Stimulated activated CD4-positive, alpha-beta T cell treated with anti-CD3 and anti-CD28 coated beads, Interleukin-12 subunit alpha, Interleukin-12 subunit beta, amount 100 ng/mL, for 4 hours (primary cell): ENCODE measurements at places on chromosomes 16 and 17.
A peak's percentile ranks its signal among the peaks of the same experiment; 100 is the strongest.

DNA sequence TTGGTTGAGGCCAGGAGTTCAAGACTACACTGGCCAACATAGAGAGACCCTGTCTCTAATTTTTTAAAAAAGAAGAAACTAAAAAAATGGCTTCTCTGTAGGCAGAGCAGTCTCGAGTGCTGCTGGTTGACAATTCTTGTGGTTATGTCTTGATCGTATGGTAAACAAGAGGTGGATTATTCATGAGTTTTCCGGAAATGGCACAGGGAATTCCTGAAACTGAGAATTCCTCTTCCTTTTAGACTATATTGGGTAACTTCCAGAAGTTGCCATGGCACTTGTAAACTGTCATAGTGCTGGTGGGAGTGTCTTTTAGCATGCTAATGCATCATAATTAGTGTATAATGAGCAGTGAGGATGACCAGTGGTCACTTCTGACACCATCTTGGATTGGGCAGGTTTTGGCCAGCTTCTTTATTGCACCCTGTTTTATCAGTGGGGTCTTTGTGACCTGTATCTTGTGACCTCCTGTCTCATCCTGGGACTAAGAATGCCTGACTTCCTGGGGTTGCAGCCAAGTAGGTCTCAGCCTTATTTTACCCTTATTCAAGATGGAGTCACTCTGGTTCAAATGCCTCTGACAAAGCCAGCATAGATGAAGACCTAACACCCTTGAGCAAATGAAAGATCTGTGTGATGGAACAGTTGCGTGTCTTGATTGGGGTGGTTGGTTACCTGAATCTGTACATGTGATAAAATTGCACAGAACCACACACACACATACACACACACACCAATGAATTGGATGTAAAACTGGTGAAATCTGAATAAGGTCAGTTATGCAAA lies 30.2 kb downstream of the BMERB1 start:
- no peak for DNase-seq

GRCh38 chr16:6252541-6252940 lies 1080.1 kb upstream of the RBFOX1 start:
- no peak for DNase-seq

DNA sequence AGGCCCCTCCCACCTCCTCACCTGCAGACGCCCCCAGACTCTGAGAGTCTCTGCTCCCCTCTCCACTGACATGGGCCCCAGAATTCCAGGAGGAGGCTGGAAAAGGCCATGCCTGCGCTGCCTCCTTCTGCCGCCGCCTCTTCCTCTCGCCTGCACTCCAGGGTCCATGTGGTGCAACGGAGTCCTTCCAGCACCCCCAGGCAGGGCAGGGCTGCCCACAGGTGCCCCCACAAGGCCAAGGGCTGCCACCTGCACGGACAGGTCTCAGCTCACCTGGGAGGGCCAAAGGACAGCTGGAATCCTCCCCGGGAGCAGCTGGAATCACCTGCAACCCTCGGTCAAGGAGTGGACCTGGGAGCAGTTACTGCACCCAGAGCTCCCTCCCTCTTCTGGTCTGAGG lies 194.9 kb downstream of the RBFOX3 start:
- DNase-seq: no peak

GRCh38 chr16:85358704-85359146 lies 246.5 kb upstream of the CIBAR2 start:
- no peak for DNase-seq

DNA sequence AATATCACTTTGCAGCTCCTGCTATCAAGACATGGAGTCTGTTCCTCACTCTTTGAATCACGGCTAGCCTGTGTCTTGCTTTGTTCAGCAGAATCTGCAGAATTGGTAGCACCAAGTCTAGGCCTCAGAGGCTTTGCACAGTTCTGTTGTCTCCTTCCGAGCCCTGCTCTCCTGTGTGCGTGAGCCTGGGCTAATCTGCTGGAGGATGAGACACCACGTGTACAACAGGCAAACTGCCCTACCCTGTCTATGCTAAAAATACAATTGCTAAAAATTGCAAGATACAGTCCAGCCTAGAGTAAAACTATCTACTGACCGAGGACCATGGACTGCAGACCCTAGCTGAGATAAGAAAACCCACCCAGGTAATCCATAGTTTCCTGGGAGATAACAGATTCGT lies 484.7 kb downstream of the NPIPA7 start:
- no peak for DNase-seq

GRCh38 chr16:80527297-80527696 lies 13.5 kb upstream of the DYNLRB2 start:
- DNase-seq: peak; percentile 36

DNA sequence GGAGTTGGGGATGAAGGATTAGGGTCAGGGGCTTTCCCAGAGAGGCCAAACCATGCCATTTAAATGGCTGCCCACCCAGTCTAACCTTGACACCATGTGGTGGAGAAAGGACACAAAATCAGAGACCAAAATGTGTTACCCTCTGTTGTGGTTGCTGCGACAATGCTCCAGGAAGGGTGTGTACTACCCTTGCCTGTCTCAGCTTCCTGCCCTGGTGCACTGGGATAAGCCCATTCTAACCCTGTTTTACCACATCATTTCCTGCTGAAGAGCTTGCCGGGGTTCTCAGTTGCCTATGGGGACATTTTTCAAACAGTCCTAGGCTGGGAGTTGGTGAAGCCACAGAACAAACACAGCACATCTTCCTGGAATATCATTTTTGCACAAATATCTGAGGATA lies 4.9 kb downstream of the OR4D1 start:
- no peak for DNase-seq
